Effector memory CD4-positive, alpha-beta T cell (primary cell): ENCODE measurements at places on chromosomes 12 and 14.
A peak's percentile ranks its signal among the peaks of the same experiment; 100 is the strongest.

GRCh38 chr12:117514016-117514415 lies 152.6 kb upstream of the NOS1 start:
- DNase-seq: no peak

GRCh38 chr14:54627540-54628363 lies 60.8 kb downstream of the SAMD4A start:
- peak; percentile 3 for DNase-seq

- DNase-seq: no peak
These were observed 133.8 kb downstream of the CFAP54 start for GRCh38 chr12:96623155-96623554.

- no peak for DNase-seq
These were observed 1064.1 kb upstream of the FLRT2 start for GRCh38 chr14:84465880-84466279.

- no peak for DNase-seq
These were observed 42.1 kb downstream of the AK7 start for GRCh38 chr14:96434040-96434439.

GRCh38 chr14:64500088-64500487 lies 3.5 kb downstream of the ZBTB25 start:
- DNase-seq: no peak

- no peak for DNase-seq
These were observed 199.9 kb downstream of the CCDC91 start for GRCh38 chr12:28390206-28390605.

GRCh38 chr14:61385002-61385685 lies 63.8 kb downstream of the PRKCH start:
- peak; percentile 33 for DNase-seq

DNA sequence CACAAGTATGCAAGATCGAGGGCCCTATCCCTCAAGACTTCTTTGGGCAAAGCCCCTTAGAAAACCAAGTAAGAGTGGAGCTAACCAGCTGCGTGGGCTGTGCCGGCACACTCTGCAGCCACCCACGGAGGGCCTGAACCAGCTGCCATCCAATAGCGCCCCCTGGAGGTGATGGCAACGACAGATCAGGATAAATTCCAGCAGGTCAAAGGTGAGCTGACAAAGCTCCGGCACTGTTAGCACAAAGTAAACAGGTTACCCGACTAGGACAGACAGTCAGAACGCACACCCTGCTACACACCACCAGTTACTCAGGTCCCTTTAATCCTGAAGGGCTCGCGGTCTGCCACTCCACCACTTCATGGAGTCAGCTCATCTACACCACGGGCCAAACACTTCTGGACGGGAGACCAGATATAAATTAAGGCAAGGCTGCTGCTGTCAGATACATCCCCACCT lies 4.9 kb downstream of the ZBTB39 start:
- DNase-seq: peak; percentile 52

GRCh38 chr12:124524231-124524925 lies 43.0 kb downstream of the NCOR2 start:
- DNase-seq: no peak

DNA sequence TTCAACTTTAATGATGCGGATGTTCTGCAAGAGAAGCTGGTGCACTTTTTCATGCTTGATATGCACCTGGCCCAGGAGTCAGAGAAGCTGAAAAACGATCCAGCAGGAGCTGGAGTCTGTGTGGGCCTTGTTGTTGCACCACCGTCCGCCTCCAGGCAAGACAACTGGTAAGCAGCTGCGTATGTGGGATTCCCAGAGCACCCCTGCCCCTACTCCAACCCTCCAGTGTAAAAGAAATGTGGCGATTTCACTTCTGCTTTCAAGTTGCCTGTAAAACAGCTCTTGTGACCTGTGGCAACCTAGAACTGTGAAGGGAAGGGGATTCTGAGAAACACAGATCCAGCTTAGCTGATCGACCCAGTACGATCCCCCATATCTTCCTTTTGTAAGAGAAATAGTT lies 154.1 kb upstream of the PELI2 start:
- DNase-seq: no peak

DNA sequence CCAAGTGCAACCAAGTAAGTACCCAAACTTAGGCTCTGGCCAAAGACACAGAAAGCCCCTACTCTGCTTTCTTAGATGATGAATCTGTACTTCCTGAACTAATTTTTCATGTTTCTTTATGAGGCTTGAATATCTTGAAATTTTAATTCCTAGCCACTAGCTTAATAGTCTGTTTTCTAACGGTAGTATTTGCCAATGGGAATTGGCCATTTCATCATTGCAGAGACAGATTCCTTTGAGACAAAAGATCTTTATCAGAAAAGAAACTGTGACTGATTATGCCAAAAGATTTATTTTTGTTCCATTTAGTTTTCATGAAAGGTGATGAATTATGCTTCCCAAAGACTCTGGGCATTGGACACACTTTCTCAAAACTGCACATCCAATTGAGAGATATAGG lies 48.7 kb downstream of the DAD1 start:
- DNase-seq: no peak

DNA sequence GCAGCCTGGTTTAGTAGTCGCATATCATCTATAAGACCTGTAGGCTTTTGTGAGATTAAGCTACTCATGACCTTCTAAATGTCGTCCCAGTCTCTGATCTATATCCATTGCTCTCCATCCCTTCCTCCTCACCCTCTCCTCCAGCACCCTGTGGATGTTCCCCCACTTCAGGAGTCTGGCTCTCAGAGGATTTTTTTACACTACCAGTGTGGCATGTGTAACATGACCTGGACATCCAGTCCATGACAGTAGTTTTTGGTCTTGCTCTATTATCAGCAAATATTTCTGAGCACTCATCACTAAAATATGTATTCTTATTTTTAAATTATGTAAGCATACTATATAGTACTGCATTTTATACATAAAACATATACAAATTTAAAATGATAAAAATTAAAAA lies 142.1 kb downstream of the DYRK2 start:
- no peak for DNase-seq

GRCh38 chr12:32440120-32440865 lies 40.9 kb downstream of the FGD4 start:
- DNase-seq: no peak

- DNase-seq: no peak
These were observed 517.5 kb downstream of the NELL2 start for GRCh38 chr12:44358636-44359035.

- DNase-seq: no peak
These were observed 142.5 kb upstream of the ARID2 start for GRCh38 chr12:45587012-45587411.

- no peak for DNase-seq
These were observed 77.9 kb downstream of the SPTB start for GRCh38 chr14:64801800-64802199.

DNA sequence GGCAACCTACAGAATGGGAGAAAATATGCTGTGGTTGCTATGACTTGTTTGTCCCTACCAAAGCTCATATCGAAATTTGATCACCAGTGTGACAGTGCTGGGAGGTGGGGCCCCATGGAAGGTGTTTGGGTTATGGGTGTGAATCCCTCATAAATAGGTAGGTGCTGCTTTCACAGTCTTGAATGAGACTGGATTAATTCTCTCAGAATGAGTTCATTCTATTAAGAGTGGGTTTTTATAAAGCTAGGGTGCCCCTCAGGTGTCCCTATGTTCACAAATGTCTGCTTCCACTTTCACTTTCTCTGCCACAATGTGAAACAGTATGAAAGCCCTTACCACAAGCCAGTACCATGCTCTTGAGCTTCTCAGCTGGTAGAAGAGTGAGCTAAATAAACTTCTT lies 133.5 kb downstream of the CPNE8 start:
- DNase-seq: no peak
